SJCRH30 (cell line): ENCODE measurements at places on chromosomes 6 and 20. TPM values are rescaled to one million over a fixed set of nuclear protein-coding genes. Genes with fewer than 3 reads are reported as not detected.
A peak's percentile ranks its signal among the peaks of the same experiment; 100 is the strongest.

- DNase-seq: no peak
These were observed 34.6 kb upstream of the EPHA7 start for GRCh38 chr6:93453956-93454355.

DNA sequence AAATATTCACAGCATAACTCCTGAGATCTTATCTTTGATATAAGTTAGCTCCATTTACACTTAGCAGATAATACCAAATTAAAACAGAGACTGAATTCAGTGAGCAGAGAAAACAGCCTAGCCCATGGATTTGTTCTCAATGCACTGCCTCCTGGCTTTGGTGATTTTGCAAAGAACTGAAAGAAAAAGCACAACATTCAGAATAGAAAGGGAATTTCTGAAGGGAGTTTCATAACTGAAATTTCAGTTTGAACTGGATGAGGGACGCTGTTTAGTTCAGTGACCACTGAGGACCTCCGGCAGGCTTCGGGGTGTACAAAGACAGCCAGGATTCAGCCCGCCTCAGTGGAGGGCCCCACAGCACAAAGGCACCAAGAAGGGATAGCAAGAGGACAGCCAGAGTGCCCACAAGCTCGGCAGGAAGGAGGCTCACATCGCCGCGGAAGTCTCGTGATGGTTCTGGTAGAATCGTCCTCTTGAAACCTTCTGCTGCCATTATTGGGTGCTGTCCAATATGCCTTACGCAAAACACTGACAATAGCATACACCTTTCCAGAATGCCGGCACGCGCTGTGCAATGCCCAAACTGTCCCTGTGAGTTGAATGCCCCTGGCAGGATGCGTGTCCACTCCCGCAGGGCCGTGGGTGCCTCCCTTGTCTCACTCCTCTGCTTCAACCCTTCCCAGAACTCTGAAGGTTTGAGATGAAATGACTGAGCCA is 9.7 kb upstream of the IRF4 start:
- DNase-seq: no peak

GRCh38 chr20:2762578-2763131 is 37.8 kb downstream of the CPXM1 start:
- DNase-seq: no peak

DNA sequence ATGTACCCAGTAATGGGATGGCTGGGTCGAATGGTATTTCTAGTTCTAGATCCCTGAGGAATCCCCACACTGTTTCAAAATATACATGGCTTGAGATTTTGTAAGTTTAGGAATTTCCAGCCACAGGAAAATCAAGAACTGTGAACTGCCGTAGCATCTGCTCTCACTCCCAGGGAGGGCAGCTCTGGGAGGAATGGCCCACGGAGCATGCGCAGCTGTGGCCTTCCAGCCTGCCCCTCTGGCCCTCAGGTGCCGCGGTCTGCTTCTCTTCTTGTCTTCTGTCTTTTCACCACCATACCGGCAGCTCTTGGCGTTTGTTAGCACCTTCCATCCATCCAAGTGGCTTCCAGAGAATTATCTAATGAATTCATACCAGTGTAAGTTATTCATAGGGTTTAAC is 19.9 kb upstream of the EXOC2 start:
- no peak for DNase-seq

The AURKA gene
- total RNA-seq: 225 and 240 TPM in 2 replicates

- no peak for DNase-seq
These were observed 8.3 kb downstream of the WRNIP1 start for GRCh38 chr6:2773449-2773848.

The KCNK17 gene
- total RNA-seq: not detected in 2 replicates

GRCh38 chr6:51855310-51856082 is 231.9 kb downstream of the PKHD1 start:
- peak; percentile 59 for DNase-seq
